Epithelial cell of umbilical artery (primary cell): ENCODE measurements at places on chromosomes 1 and 21. TPM values are rescaled to one million over a fixed set of nuclear protein-coding genes. Genes with fewer than 3 reads are reported as not detected.

SLC9C2 gene
- 0.32 TPM in 1 of 2 replicates, not detected in the other for total RNA-seq

OR2L13 gene
- total RNA-seq, result not detected in 2 replicates

HOOK1 gene
- not detected in 2 replicates for total RNA-seq

ZDHHC18 gene
- total RNA-seq, result 5.5 and 5.9 TPM in 2 replicates

C2CD4D gene
- total RNA-seq, result not detected in 2 replicates

FBXO44 gene
- 9.1 and 11.1 TPM in 2 replicates for total RNA-seq

FCGR3B gene
- total RNA-seq, result not detected in 2 replicates

AADACL4 gene
- total RNA-seq, result not detected in 2 replicates

PANK4 gene
- 22.1 and 22.8 TPM in 2 replicates for total RNA-seq

PRDX6 gene
- total RNA-seq, result 194 and 260 TPM in 2 replicates

CELA2A gene
- not detected in 2 replicates for total RNA-seq

UBXN10 gene
- under 0.01 TPM in 1 of 2 replicates, not detected in the other for total RNA-seq

TSACC gene
- total RNA-seq, result not detected in 2 replicates

CD164L2 gene
- total RNA-seq, result not detected in 2 replicates

DENND2C gene
- total RNA-seq, result 0.15 and 0.65 TPM in 2 replicates

PLA2G4A gene
- total RNA-seq, result 10.6 and 23.4 TPM in 2 replicates

ATP6V1G3 gene
- total RNA-seq, result not detected in 2 replicates

HCRTR1 gene
- under 0.01 and 1.1 TPM in 2 replicates for total RNA-seq

ZBTB37 gene
- 2.9 and 6.4 TPM in 2 replicates for total RNA-seq

NPR1 gene
- total RNA-seq, result 2.6 and 6.7 TPM in 2 replicates

CHIT1 gene
- under 0.01 TPM in 1 of 2 replicates, not detected in the other for total RNA-seq

GSTM2 gene
- total RNA-seq, result 0.32 and 4.3 TPM in 2 replicates

OR6K6 gene
- total RNA-seq, result not detected in 2 replicates

LCE1D gene
- total RNA-seq, result not detected in 2 replicates

SLC25A34 gene
- 0.61 TPM in 1 of 2 replicates, not detected in the other for total RNA-seq

EPHA10 gene
- total RNA-seq, result not detected in 2 replicates

LRRC39 gene
- total RNA-seq, result under 0.01 and 0.30 TPM in 2 replicates

DLGAP3 gene
- under 0.01 TPM in 1 of 2 replicates, not detected in the other for total RNA-seq

S100A5 gene
- total RNA-seq, result not detected in 2 replicates

SLC2A5 gene
- total RNA-seq, result not detected in 2 replicates

TTC24 gene
- total RNA-seq, result not detected in 2 replicates

TRAPPC3 gene
- 146 and 167 TPM in 2 replicates for total RNA-seq
